ENCODE measurements at places on chromosomes 2 and 18.

GRCh38 chr2:205989271-205990071 is 96.5 kb downstream of the INO80D start:
- no peak for DNase-seq

DNA sequence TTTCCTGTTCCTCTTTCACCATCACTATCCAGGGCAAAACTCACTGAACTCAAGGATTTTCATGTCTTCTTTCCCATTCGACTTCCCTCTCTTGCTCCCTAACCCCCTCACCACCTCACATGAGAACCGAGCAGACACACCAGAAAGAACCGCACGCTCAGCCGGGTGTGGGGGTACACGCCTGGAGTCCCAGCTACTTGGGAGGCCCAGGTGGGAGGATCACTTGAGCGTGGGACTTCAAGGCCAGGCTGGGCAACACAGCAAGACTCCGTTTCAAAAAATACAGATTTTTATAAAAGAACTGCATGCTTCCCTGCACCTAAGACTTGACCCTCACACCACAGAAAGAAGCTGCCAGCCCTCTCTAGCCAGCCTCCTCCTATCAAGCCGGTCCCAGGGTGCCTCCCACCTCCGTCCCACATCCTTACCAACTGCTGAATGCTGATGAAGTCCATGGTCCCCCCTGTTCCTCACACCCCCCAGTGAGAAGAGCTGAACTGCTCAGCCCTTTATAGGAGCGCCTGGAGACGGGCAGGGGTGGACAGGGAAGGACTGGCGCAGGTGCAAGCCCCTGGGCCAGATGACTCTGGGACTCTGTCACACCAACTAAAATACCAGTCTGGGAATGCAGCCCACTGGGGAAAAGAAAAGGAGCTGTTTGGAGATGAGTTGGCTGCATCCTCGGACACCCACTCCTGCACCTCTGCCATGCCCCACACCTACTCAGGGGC is at the start of gene ANKRD23:
Gene ANKRD23, minus strand, starts transcription at position 484 of the 731 bp plus-strand sequence. Its CDS starts 29 bp downstream, at position 455.
- peak; percentile 22 for DNase-seq

GRCh38 chr2:82731824-82732223 is 1727.3 kb downstream of the SUCLG1 start:
- no peak for DNase-seq

- no peak for DNase-seq
These were observed 19.4 kb downstream of the TLK1 start for GRCh38 chr2:171141320-171141719.

DNA sequence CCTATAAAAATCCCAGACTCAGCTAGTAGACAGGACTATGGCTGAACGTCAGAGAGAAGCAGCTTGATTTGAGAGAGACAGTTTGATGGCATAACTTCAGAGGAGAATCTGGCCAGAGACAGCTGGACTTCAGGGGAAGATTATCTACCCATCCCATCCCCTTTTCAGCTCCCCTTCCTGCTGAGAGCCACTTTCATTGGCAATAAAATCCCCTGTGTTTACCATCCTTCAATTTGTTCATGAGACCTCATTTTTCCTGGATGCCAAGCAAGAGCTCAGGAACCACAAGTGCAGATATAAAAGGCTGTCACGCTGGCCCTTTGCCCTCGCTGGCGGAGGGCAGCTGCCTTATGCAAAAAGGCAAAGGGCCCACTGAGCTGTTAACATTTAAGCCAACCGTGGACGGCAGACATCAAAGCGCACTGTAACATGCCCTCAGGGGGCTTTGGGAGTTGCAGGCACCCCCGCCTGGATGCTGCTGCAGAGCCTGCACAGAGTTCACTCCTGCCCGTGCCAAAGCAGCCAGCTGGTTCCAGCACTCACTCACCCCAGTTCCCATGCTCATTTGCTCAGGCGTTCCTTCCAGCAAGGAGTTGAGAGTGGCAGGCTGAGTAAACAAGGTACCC is 164.3 kb upstream of the PGAP1 start:
- peak; percentile 39 for DNase-seq

DNA sequence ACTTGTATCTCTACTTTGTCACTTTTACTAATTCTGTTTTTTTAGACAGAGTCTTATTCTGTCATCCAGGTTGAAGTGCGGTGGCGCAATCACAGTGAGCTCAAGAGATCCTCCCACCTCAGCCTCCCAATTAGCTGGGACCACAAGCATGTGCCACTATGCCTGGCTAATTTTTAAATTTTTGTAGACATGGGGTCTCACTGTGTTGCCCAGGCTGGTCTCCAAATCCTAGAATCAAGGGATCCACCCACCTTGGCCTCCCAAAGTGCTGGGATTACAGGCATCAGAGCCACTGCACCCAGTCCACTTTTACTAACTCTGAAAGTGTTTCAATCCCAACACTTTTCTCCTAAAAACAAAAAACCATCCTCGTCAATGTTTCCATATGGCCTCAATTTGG is 94.9 kb downstream of the MALT1 start:
- DNase-seq, result peak; percentile 2

DNA sequence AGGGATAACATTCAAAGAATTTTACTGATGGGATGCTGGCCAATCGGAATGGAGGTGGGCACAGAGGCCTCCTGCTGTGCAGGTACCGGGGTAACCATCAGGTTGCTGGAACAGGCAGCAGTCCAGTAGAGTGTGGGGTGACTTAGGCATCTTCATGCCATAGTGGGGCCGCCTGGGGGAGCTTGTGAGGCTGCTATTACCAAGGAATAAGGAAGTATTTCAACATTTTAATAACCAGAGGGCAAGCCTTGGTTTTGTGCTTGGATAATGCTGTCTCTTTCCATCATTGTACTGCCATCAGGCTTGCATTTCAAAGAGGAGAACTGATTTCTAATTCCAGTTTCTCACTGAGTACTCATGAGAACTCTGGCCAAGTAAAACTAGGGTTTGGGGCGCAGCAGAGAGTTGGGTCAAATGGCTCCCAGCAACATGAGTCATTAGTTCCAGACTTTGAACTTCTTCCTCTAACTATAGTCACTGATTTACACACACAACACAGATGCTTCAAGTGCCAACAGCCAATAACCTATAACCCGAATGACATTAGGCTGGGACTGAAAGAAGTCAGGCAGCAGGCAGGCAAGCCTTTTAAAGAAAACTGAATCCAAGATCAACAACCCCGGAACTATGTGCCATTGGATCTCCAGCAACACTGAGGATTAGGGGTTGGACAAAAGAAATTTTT is 56.1 kb upstream of the FHL2 start:
- DNase-seq, result peak; percentile 54

DNA sequence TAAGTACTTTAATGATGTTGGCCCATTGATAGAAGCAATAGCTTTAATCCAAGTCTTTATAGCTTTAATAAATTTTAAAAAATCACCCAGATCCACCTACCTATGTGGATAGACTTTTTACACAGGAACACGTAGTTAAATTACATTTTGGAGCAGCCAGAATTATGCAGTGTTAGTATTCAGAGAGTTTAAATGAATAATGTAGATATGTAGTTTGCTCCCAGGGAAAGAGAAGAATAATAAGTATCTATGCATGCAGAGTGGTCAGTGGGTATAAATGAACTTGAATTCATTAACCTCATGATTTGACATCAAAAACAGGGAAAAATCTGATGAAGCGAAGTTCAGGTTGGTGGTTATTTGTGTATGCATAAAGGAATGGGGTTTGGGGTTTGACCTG is 146.3 kb downstream of the CERS6 start:
- no peak for DNase-seq

DNA sequence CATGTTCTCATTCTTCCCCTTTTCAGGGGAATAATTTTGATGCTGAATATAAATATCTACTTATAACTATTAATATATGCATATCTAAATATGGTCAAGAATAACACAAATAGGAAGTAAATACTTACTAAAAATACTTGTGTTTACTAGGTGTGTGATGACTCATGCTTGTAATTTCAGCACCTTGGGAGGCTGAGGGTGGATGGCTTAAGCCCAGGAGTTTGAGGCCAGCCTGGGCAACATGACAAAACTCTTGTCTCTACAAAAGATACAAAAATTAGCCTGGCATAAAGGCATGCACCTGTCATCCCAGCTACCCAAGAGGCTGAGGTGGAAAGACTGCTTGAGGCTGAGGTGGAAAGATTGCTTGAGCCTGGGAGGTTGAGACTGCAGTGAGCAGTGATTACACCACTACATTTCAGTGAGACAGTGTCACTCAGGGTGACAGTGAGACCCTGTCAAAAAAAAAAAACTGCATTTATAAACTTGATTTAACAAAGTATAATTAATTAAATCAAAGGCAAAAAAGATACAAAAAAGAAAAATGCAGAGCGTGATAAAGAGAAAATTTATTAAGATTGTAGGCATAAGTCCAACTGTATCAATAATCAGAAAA is 703.1 kb upstream of the VRK2 start:
- DNase-seq, result no peak

DNA sequence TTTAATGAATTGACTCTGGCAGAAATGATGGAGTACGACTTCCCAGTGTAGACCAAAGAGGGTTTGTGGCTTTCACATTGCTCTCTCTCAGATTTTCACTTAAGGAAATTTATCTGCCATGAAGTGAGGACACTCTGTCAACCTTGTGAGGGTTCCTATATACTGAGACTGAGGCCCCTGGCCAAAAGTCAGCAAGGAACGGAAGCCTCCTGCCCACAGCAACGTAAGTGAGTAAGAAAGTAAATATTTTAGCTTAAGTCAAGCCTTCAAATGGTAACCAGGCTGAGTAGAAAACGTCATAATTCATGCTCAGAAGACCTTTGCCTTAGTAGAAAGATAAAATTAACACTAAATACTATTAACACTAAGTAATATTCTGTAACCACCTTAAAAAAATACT is 1080.5 kb upstream of the ACVR2A start:
- no peak for DNase-seq

DNA sequence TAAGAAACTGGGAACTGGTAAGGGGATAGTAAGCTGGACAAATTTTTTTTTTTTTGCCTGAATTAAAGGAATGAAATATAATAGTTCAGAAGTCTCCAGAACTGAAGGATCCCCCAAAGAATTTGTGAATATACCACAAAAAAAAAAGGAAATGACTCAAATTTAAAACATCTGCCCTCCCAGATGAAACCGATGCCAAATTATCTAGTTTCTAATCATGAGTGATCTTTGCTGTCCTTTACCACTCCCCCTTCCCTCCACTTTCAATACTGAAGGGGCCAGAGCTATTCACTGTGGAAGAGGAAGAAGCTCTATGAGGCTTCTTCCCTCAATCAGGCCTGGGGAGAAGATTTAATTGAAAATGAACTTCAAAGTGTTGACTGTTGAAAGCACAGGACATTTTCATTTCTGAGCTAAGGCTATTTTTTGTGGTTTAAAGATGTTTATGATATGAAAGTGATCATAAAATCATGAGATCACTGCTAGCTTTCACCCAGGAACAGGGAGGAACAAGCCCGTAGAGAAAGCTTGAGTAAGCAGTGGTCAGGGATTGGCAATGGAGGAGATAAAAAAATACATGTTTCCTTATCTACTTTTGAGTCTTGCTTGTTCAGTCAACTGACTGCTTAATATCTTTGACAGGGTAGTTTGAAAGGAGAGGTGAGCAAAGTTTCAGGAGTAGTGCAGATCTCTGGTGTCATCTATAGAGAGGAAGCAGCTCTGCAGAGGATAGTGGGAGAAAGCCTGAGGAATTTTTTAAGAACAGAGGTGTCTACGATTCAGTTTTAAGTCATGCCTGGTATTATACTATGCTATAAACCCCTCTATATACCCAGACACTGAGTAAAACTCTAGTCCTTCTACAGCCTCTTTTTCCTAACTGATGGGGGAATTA is 409.5 kb upstream of the FIGN start:
- no peak for DNase-seq

- DNase-seq, result no peak
These were observed 494 bp upstream of the ROCK1 start for GRCh38 chr18:21112140-21112473.

DNA sequence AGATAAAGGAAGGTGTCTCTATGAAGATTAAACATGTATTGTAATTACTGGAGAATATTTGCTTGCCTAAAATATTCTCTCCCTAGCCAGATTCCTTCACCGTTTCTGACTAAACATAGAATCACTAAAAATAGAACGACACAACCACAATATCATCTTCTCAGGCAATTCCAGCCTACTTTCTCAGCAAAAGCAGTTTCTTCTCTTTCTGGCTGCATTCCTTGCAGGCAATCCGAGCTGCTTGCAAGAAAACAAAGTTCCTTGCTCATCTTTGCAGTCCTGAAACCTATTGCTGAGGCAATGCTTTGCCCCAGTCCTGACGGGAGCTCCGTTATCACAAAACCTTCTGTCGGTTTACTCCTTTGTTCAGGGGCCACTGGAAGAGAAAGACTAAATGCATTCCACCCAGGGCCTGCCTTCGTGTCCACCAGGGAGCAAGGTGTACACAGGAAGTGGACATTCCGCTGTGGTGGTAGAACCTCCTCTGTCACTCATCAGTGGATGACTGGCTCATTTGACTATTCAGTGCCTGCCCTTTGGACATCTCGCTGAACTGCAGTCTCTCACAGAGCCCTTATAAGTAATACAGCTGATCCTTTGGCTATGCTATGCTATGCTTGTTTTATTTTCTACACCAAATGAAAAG is 239.2 kb upstream of the DOK6 start:
- DNase-seq, result no peak

- no peak for DNase-seq
These were observed 385.0 kb downstream of the EIPR1 start for GRCh38 chr2:2992634-2993033.

- no peak for DNase-seq
These were observed 18.8 kb upstream of the MREG start for GRCh38 chr2:216031960-216032689.

DNA sequence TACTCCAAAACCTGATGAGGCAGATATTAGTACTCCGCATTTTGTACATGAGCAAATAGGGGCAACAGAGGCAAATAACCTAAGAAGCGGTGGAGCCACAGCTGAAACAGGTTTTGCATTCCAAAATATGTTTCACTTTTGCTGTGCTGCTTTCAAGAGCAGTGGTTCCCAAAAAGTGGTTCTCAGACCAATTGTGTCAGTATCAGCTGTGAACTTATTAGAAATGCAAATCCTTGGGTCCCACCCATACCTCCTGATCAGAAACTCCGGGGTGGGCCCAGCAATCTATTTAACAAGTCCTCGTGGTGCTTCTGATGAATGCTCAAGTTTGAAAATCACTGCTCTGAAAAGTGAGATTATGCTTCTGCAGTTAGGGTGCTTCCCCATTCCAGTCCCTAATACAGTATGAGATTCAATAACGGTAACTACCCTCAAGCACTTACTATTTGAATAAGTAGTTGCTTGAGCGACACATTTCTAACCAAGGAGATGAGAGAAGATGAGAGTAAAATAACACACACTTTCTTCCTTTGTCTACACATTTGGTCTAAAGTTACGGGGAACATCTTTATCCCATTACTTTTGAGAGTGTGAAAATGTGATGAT is 17.8 kb upstream of the TCF4 start:
- DNase-seq, result no peak

GRCh38 chr2:179021258-179021657 is 28.7 kb downstream of the CCDC141 start:
- no peak for DNase-seq

- DNase-seq, result no peak
These were observed 72.9 kb downstream of the ZNF516 start for GRCh38 chr18:76422121-76422520.

- DNase-seq, result no peak
These were observed 387.1 kb downstream of the RND3 start for GRCh38 chr2:150100336-150100735.

GRCh38 chr2:79782576-79783452 is 270.0 kb downstream of the CTNNA2 start:
- DNase-seq, result peak; percentile 82

GRCh38 chr2:85175369-85176299 is 42.4 kb downstream of the TCF7L1 start:
- no peak for DNase-seq

Measured in H9 (cell line).